SK-MEL-5 (cell line): ENCODE measurements at places on chromosomes 1 and 21. TPM values are rescaled to one million over a fixed set of nuclear protein-coding genes. Genes with fewer than 3 reads are reported as not detected.

DNA sequence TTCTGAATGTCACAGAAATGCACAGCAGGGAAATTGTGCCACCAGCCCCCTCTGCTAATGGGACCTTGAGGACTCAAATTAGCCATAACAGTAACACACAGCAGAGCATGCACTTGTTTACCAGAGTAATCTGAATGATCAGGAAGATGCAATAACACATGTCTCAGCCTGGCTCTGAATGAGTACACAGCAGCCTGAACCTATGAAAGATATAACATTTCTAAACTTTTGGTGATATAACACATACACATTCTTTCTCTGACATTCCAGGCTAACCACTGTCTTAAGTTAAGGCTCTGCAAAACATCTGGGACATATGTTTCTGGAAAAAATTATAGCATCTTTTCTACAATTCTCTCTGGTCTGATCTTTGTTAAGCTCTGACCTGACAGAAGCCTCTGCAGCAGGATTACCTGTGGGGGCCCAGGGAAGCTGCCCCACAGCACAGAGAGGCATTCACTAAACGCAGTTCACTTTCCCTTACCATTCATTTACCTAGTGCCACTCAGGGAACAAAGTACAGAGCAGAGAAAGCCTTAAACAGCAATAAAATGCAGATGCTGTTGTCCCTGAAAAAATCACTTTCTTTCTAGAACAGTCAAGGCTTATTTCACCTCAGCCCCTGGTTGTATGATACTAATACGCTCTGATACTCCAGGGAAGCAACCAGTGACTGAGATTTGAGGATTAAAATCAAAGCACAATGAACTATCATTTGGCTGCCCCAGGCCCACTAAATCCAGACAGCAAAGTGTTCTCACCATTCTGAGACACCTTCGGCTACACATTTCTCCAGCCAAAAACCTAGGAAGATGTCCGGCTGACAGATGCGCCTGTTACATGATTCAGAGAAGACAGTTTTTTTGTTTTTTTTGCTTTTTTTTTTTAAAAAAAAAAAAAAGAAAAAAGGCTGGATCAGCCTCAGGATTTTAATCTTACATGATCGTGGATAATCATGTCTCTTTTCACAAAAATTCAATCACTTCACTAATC, 54.0 kb upstream of the CNN3 start:
- no peak for DNase-seq

- no peak for DNase-seq
These were observed 56.5 kb downstream of the WARS2 start for GRCh38 chr1:119083980-119084379.

- no peak for DNase-seq
These were observed 70.8 kb upstream of the COA6 start for GRCh38 chr1:234302354-234302962.

- no peak for DNase-seq
These were observed at the start of gene HES5 for GRCh38 chr1:2529784-2530512. TSS of gene HES5 (minus strand) at chr1:2530263. CDS start at chr1:2530164, 99 bp downstream.

- DNase-seq, result no peak
These were observed 45.1 kb downstream of the MEGF6 start for GRCh38 chr1:3566003-3566885.

DNA sequence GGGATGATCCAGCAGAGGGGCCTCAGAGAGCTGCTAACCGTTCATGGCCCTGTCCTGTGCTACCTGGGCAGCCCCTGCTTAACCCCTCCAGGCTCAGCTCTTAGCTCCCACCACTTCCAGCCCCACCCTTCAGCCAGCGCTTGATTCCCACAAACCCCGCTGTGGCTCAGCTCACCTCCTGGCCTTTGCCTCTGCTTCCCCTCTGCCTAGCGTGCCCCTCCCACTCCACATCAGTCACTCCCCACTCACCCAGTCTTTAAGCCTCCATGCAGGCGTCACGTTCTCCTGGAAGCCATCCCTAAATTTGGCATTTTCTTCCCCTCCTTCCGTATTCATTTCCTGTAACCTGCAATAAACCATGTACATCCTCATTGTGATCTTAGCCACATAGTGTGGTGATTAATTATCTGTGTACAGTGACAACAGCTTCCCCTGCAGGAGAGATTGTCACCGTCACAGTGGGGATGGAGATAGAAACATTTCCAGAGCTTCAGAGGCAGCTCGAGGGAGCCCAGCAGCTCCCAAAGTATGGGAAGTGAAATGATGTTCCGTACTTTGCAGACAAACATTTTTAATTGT, 65.5 kb downstream of the EPHB2 start:
- DNase-seq, result no peak

- DNase-seq, result peak; percentile 47
These were observed 10.9 kb downstream of the ADAMTS1 start for GRCh38 chr21:26834181-26834905.

GRCh38 chr1:116842654-116843053, 67.1 kb upstream of the PTGFRN start:
- DNase-seq, result peak; percentile 5

- DNase-seq, result no peak
These were observed 347.2 kb downstream of the NPHP4 start for GRCh38 chr1:5645135-5645399.

GRCh38 chr1:203828002-203828401, 32.6 kb downstream of the ZBED6 start:
- DNase-seq, result no peak

DNA sequence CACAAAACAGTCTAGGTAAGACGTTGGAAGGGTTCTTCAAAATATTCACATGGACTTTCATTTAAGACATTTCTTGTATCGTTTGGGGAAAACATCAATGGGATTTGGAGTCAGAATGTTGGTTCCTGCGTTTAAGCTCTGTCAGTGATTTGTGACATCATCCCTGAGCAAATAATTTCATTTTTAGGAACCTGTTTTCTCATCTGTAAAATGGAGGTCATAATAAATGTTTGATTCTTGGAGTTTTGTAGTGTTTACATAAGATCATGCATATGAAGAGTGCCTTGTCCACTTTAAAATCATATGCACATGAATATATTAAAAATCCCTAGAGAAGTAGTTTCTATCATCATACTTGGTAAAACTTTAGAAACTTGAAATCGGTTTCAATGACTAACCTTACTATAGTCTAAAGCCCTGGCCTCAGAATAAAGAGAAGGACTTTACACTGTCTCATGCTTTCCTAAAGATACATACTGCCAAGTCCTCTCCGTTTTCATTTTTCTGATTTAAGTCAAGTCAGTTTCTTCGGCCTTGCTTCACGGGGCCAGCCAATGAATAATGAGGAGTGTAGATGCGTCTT, 178.4 kb downstream of the ADSS2 start:
- DNase-seq, result no peak

DNA sequence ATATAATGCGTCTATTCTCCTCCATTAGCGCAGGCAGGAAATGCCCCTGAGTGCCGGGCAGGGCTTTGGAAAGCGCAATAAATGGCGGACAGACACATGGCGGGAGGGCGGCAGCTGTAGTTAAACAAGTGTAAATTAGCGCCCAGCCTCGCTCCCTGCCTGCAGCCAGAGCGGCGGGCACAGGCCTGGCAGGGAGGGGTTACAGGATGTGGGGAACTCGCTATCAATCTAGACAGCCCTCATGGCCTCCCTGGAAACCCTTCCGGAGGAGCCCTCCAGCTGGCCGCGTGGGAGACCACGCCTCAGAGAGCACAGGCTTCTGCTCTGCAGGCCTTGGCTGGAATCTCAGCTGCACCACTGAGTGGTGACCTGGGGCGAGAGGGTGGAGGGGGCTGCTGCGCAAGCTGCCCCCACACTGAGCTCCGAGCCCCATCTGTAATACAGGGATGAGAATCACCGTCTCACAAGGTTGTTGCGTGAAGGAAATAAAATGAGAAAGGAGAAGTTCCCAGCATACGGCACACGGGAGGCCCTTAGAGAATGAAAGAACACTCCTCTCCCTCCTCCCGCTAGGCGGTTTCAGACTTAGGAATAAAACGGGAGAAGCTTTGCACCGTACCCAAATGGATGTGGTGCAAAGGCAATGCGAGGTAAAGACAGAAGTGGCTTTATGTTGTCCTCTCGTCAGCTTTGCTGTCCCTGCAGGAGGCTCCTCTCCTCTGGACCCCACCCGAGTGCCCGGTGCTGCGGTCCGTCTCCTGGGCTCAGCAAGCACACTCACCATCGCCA, 167.2 kb upstream of the POU3F1 start:
- no peak for DNase-seq

TRABD2B gene
- 0.13 TPM in 1 of 2 replicates, not detected in the other for total RNA-seq

DDAH1 gene
- total RNA-seq, result 4.4 and 5.5 TPM in 2 replicates

CYP2J2 gene
- 0.98 and 1.3 TPM in 2 replicates for total RNA-seq

F11R gene
- total RNA-seq, result 6.4 and 7.3 TPM in 2 replicates

MCOLN2 gene
- 18.1 and 19.3 TPM in 2 replicates for total RNA-seq

FNDC10 gene
- 6.6 and 7.1 TPM in 2 replicates for total RNA-seq

SPATA17 gene
- total RNA-seq, result 0.85 and 1.5 TPM in 2 replicates

PRRX1 gene
- total RNA-seq, result 0.05 and 0.13 TPM in 2 replicates
